SJSA1 (cell line): ENCODE measurements at places on chromosomes 6 and 20. TPM values are rescaled to one million over a fixed set of nuclear protein-coding genes. Genes with fewer than 3 reads are reported as not detected.

DNA sequence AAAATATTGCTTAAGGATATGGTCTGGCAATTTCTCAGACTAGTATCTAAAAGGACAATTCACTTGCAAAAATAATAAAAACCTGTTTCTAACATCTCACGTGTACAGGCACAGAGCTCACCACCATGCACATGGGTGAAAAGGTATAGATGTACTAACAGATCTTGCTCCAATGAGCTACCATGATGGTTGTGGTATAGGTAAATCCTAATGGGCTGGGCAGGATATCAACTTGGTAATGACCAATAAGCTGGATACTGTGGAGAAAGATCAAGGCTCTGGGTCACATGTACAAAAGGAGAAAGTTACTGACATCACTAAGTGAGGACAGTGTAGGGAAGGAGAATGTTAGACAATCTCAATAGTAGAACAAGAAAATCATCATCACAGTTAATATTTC lies 111.0 kb upstream of the NUP153 start:
- peaks cover 50% of the 10 kb centered on the region for H3K36me3 ChIP-seq
- no peak for DNase-seq
- H3K27ac ChIP-seq, result no peak overlapping the region

GRCh38 chr6:148304976-148305375 lies 37.7 kb upstream of the SASH1 start:
- peaks cover 38% of the 10 kb centered on the region for H3K4me1 ChIP-seq
- H3K27ac ChIP-seq, result peak overlapping the region; percentile 85
- H3K4me3 ChIP-seq, result no peak overlapping the region
- DNase-seq, result peak; percentile 86
- no peaks in the 10 kb centered on the region for H3K36me3 ChIP-seq
- no peaks in the 10 kb centered on the region for H3K27me3 ChIP-seq

Gene LAMA4
- total RNA-seq, result 0.53 and 1.8 TPM in 2 replicates

Gene SNAP91
- not detected in 2 replicates for total RNA-seq

Gene ANKRD60
- not detected in 2 replicates for total RNA-seq
